Activated T-helper 1 cell treated with anti-CD3 and anti-CD28 coated beads, Interleukin-12 subunit alpha, Interleukin-12 subunit beta, Interleukin-2, Interleukin-4 antibody, amounts not matched to agents 30 ng/mL and 10 ng/mL and 1 ng/mL, durations not matched to agents 14 hours and 24 hours and 36 hours (primary cell): ENCODE measurements at places on chromosomes 13 and 19.

DNA sequence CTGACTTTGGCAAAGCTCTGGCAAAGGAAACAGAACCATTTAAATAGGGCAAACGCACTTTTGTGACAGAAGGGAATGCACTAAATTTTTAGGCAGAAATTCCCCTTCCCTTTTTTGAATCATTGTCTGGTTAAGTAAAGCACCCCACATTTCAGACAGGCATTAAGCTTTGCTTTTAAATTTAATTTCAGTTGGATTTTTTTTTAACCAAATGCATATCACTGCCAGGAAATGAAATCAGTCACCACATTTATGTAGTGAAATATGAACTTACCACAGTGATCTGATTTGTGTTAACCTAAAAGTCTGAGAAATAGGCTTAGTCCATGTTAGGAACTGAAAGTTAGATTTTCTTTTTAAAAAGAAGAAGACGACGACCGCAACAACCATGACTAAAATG, 10.8 kb downstream of the GPR183 start:
- no peaks in the 10 kb centered on the region for H3K27me3 ChIP-seq
- H3K36me3 ChIP-seq: peaks cover 35% of the 10 kb centered on the region
- DNase-seq: no peak
- peak overlapping the region; percentile 77 for H3K4me3 ChIP-seq
- peaks cover 73% of the 10 kb centered on the region for H3K4me1 ChIP-seq

DNA sequence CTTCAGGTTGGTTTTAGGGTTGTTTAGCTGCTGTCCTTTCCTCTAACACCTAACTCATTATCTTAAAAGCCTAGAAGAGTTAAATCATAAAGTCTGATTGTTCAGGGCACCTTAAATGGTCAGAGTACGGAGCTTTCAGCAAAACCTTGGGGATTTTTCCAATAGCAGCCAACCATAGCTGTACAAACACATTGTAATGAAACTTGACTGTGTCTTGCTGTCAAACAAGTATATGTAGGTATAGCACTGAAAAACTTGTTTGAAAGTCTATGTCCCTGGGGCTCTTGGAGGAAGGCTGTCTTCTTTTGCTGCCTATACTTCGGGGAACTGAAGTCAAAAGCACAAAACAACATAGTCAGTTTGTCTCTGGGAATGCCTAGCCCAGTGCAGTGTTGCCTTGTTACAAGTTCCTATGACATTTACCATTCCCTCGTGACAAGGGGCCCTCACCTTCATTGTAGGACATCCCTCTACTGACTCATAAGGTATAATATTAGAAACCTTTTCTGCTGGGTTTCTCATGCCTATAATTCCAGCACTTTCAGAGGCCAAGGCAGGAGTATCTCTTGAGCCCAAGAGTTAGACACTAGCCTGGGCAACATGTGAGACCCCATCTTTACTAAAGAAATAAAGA, 474.5 kb upstream of the NBEA start:
- H3K36me3 ChIP-seq: no peaks in the 10 kb centered on the region
- no peak overlapping the region for H3K4me3 ChIP-seq
- H3K27ac ChIP-seq: no peak overlapping the region
- H3K4me1 ChIP-seq: no peaks in the 10 kb centered on the region

DNA sequence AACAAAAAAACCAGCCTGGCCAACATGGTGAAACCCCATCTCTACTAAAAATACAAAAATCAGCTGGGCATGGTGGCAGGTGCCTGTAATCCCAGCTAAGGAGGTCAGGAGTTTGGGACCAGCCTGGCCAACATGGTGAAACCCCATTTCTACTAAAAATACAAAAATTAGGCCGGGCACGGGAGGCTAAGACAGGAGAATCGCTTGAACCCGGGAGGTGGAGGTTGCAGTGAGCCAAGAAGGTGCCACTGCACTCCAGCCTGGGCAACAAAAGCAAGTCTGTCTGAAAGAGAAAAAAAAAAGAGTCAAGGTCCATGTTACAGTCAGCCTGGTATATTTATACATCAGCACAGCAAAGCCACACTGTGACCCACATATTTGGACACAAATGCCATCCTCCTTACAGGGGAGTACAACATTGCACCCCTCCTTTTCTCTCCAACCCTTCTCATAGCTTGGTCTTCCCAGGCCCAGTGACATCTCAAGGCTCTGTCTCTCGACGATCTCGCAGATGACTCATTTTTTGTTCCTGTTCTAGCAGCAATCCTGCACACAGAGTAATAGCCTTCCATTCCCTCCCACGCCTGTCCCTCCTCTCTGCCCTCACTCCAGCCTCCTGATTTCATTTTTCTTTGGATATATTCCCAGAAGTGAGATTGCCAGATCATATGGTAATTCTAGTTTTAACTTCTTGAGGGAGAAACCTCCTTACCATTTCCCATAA, 21.0 kb upstream of the DPP9 start:
- H3K36me3 ChIP-seq: no peaks in the 10 kb centered on the region
- H3K27me3 ChIP-seq: peaks cover 20% of the 10 kb centered on the region
- H3K4me1 ChIP-seq: no peaks in the 10 kb centered on the region
- no peak overlapping the region for H3K27ac ChIP-seq

- H3K36me3 ChIP-seq: no peaks in the 10 kb centered on the region
- no peak overlapping the region for H3K27ac ChIP-seq
- DNase-seq: no peak
- H3K4me3 ChIP-seq: no peak overlapping the region
- no peaks in the 10 kb centered on the region for H3K27me3 ChIP-seq
Observed at GRCh38 chr13:61546413-61546812, 130.8 kb upstream of the PCDH20 start.
